ENCODE measurements at places on chromosomes 16 and 17.

DNA sequence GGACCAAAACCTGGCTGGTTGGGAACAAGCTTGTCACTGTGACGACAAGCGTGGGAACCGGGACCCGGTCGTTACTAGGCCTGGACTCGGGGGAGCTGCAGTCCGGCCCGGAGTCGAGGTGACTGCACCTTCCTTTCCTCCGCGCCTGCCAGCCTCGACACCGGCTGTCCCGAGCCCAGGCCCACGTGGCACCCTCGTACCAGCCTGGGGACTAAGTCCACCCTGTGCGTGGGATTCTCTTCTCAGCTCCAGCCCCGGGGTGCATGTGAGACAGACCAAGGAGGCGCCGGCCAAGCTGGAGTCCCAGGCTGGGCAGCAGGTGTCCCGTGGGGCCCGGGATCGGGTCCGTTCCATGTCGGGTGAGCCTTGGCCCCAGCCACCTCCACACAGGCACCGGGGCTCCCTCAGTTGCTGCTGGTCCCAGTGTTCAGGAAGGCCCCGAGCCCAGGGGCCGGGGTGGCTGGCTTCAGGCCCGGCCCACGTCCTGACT is 31.6 kb downstream of the TSC2 start:
- DNase-seq, result no peak

- no peak for DNase-seq
These were observed 996 bp downstream of the SUMO2 start for GRCh38 chr17:75181608-75182318.

- no peak for DNase-seq
These were observed 903.8 kb upstream of the RBFOX1 start for GRCh38 chr16:6428861-6429260.

DNA sequence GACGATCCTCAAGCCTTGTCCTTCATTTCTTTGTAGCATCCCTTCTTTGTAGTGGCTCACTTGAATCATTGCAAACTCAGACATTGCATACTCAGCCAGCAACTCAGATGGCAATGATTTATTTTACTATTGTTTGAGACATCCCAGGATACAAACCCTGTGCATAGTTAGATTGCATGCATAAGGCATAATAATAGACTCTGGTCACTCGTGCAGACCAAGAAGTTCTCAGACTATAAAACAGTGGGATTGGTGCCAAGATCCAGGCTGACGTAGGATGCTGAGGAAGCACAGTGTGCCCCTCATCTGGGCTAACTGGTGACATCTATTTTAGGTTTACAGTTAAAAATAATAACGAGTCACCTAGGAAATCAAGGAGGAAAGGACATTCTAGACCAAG is 142.3 kb downstream of the PMP22 start:
- no peak for DNase-seq

DNA sequence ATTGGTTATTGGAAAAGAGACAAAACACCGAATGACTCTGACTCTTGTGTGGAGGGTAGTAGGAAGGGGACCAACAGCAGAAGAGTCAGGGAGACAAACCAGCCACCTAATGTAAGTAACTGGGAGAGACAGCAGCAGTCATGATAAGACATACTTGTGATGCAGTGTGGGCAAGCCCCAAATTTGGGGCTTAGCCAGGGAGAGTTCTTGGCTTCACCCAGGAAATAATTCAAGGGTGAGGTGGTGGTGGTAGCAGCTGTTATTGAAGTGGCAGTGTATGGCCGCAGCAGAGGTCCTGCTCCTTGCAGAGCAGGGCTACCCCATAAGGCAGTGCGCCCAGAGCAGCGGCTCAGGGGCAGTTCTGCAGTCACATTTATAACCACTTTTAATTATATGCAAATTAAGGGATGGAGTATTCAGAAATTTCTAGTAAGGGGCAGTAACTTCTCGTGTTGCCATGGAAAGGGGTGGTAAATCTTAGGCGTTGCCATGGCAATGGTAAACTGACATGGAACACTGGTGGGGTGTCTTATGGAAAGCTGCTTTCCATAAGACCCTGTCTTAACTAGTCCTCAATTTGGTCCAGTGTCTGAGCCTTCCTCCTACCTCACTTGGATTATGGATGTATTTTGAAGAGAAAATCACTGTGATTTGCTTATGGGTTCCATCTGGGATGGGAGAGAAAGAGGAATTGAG is 317.1 kb downstream of the PHKB start:
- DNase-seq, result no peak

GRCh38 chr17:13736916-13737315 is 135.2 kb upstream of the HS3ST3A1 start:
- DNase-seq, result no peak

DNA sequence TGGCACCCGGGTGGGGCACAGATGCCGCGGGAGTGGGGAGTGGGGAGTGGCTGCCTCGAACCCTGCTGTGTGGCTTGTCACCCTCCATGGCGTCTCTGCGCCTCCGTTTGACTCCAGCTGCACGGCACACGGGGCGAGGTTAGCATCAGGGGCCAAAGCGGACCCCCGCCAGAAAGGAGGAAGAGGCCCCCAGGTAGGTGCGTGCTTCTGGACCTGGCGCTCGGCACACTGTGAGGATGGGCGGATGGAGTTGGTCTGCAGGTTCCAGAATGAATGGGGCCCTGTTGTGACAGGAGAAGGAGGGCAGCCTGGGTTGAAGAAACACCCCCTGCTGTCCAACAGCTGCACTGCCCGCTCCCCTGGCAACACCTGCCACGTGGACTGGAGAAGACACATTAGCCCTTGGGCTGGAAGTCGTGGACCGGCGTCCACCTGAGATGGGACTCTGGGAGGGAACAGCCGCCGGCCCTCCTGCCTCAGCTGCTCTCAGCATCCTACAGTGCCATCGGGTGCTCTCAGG is 9.4 kb upstream of the FASN start:
- DNase-seq, result peak; percentile 52

DNA sequence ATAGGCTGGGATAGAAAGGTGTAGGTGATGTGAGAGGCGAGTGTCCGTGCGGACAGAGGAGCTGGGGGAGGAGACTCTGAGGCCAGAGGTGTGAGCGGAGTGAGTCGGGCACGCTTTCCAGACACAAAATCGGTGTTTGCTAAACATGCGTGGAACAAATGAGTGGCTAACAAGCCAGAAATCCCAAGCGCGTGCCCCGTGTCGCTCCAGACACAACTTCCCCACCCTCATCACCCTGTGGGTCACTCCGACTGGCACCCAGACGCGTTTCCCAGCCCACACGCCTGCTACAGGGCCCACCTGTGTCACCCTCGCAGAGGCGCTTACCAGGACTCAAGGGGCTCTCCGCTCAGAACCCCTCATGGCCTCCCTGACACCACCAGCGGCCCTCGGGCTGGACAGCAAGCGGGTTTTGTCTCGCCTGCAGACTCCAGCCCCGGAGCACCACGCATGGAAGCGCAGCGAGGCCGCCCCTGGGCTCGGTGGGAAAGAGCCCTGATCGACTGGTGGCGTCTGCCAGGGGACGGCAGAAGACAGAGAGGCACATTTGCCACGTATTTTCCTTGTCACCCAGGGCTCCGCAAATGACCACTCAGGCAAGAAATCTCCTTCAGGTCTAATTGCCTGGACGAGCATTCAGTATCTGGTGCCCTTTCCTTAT is 6.0 kb upstream of the RPH3AL start:
- no peak for DNase-seq

GRCh38 chr16:52492789-52493357 is 54.1 kb downstream of the TOX3 start:
- peak; percentile 35 for DNase-seq

DNA sequence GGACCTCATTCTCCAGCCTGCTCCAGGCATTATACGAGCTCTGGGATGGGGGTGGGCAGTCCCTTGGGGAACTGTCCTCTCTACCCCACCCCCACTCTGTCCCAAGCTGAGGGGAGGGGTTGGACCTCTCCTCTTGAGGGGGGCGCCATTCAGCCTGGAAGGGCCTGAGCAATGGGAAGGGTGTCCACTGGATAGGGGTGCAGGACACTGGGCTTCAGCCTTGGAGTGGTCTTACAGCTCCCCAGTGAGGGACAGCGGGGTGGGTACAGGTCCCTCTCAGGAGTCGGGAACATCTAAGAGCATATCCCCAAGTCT is 9.5 kb upstream of the CBX8 start:
- DNase-seq, result no peak

GRCh38 chr16:3152277-3152990 is 17.6 kb downstream of the ZNF213 start:
- DNase-seq, result peak; percentile 90

- no peak for DNase-seq
These were observed 65.5 kb downstream of the PIGL start for GRCh38 chr17:16282522-16282921.

DNA sequence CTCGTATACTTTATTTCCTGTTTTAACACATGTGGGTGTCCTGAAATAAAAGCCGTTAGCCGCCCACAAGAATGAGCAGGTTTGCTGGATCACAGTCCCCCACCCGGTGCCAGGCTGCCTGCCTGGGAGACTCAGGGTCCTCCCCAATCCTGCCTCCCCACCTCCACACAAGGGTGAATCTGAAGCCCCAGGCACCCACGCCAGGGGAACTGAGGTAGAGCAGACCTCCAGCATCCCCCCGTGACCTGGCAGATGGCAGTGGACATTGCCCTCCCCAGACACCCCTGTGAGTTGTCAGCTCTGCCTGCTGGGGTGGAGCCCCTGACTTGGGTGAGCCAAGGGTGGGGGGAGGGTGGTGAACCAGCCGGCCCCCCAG is 114.8 kb downstream of the METRNL start:
- no peak for DNase-seq

- peak; percentile 90 for DNase-seq
These were observed at the start of gene ARL4D for GRCh38 chr17:43398724-43399595. ARL4D (plus strand) TSS chr17:43398993; CDS start chr17:43399733, 740 bp downstream.

DNA sequence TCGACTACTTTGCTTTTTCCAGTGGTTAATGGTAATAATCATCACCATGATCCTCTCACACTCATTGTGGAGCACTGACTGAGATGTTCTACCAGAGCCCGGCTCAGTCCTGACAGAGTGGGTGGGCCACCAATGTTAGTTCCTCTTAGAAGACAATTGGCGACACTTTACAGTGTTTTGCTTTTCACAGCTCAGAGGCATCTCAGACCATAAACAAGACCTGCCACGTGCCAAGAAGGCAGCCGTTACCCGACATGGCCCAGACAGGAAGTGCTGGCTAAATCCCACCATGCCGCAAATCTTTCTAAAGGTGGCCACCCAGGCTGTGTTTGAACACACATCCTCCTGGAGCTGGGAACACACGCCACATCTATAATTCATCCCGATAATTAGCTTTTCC is 103.7 kb downstream of the XYLT1 start:
- no peak for DNase-seq

DNA sequence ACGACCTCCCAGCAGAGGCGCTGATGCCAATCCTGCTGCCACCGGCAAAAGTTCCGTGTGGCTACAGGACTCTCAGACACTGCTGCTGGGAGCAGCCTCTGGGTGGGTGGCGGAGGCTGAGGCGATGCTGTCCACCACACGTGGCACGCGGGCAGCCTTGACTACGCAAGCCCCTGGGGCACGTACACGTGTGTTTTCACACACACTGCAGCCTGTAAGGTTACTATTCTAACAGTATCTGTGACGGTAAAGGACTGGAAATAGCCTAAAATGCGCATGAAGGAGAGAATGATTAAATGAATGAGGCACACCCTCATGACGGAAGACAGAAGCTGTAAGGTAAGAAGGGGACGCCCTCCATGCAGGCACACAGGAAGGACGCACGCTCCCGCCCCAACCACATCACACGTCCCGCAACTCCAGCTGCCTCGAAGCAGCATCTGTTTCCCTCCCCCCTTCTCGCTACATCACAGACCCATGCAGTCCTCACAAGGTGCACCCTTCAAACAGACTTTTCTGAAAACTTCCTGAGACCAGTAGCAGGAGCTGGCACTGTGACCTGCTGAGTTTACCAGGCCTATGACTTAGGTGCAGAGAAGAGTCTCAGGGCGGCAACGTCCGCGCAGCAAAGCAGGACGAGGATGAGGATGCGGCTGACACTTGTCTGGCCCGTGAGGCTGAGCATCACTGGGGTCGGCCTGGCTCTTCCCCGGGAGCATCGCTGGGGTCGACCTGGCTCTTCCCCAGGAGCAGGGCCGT is 28.7 kb upstream of the FASN start:
- DNase-seq, result peak; percentile 77

- DNase-seq, result no peak
These were observed 34.8 kb downstream of the MYH13 start for GRCh38 chr17:10337976-10338375.

DNA sequence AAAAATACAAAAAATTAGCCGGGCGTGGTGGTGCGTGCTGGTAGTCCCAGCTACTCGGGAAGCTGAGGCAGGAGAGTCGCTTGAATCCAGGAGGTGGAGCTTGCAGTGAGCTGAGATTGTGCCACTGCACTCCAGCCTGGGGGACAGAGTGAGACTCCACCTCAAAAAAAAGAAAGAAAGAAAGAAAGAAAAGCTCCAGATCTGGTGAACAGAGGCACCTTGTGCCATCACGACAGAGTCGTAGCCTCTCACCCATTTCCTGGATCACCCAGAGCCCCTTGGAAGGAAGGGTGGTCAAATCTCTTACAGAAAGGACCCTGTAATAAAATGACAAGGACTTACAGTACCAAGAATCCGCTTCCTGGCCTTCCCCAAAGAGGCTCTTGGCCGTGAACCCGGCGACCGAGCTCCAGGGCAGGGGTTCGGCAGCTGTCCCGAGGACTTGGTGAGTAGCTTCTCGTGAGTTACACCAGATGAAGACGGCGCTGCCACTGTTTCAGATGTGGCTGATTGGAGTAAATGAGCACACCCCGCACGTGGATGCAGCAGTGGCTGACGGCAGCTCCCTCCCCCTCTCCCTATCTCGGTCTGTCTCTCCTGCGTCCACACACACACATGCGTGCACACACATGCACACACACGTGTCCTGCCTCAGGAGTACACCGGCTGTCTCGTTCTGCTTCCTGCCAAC is 13.5 kb downstream of the LGALS3BP start:
- no peak for DNase-seq

- no peak for DNase-seq
These were observed 271.8 kb downstream of the IRF8 start for GRCh38 chr16:86170720-86171119.

GRCh38 chr16:15770512-15770911 is 86.3 kb downstream of the MYH11 start:
- no peak for DNase-seq

- no peak for DNase-seq
These were observed 51.8 kb upstream of the KDM6B start for GRCh38 chr17:7782240-7782639.

DNA sequence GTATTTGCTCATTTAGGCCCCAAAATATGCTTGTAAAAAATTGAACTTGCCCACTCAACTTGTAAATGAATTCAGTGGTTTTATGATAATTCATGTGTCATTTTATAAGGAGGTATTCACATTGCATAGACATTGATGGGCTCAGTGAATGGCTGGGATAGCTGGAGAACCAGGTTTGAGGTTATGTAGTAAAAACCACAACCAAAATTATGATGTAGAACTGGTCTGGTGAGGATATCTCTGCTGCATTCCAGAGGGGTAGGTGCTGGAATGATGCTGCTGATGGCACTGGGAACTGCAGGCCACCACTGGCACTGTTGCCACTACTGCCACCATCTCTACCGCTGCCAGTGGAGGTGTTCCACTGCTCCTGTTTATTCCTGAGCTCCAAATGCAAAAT is 21.5 kb upstream of the RABEP1 start:
- no peak for DNase-seq
